ENCODE measurements at places on chromosomes 2 and 18.

DNA sequence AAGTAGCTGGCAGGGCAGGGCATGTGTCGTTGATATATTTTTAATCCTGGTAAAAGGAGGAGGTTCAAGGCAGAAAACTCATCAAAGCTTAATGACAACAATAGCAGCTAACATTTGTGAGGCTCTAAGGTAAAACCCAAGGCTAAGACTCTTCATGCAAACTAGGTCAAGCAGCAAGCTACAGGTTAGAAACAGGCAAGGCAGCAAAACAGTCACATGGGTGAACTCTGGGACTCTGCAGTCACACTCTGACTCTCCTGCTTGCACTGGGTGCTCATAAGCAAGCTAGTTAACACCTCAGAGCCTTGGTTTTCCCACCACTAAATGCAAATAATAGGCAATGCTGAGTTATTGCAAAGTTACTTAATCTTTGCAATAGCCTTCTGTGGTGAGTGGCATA, 7.9 kb downstream of the IL1RN start:
- no peak for DNase-seq

- peak; percentile 83 for DNase-seq
These were observed 5.8 kb upstream of the MEIS1 start for GRCh38 chr2:66428986-66429612.

DNA sequence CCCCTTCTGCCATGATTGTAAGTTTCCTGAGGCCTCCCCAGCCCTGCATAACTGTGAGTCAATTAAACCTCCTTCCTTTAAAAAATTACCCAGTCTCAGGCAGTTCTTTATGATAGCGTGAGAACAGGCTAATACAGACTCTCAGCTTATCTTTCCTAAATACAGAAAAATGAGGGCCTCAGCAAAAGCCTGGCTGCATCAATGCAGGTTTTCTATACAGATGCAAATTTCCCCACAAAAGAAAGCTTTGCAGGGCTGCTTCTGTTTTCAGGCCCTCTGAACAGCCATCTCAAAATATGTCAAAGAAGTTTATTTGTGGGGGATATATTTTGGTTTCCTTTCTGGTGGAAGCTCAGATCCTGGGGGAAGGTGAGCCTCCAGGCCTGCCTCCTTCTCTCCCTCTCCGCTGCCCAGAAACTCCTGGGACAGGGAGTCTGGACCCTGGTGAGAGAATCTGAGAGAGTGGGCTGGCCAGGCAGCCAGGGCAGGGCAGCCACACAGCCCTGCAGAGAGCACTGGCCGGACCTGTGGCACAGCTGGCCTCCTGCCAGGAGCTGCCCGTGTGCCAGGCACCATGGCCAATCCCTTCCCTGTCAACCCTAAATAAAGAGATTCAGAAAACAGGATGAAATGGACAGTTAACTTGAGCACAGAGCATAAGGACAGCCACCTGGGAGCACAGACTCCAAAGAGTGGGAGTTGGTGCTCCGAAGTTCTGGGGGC, 21.6 kb upstream of the AGXT start:
- no peak for DNase-seq

DNA sequence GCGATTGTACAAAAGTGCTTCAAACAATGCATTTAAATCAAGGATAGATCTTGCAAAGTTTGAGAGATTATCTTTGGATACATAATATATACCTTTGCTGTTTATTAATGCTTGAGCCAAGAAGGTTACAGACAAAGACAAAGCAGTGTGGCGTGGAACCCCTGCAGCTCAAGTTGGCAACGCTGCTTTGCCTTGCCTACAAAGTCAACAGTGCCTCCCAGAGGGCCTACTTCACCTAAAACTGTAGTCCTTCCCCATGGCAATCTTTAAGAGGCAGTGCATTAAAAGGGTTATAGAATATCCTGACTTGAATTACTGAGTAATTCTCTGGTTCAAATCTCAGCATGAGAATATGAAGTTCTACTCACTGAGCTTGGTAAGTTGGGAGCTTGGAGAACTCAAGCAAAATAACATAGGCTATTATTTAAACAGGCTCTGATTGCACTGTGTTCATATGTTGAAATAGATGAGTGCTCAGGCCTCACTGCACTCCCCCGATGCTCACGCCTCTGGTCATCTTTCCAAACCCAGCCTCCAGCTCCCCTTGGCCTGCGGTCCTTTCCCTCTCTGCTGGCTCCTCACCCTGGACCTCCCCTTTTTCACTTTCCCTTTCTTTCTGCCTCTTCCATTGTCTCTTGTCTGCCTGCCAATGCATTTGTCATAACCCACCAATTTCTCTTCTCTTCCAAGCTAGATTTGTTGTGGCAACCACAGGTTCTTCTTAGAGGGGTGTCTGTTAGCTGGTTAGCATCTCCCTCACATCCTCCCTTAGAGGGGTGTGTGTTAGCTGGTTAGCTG, 96.5 kb downstream of the MYT1L start:
- DNase-seq, result peak; percentile 10

Data from GM23338 (cell line).